ENCODE measurements at places on chromosomes 7 and 10. TPM values are rescaled to one million over a fixed set of nuclear protein-coding genes. Genes with fewer than 3 reads are reported as not detected.

GRCh38 chr10:73890261-73890660 lies 15.9 kb upstream of the CAMK2G start:
- DNase-seq = no peak

Gene PLOD3
- total RNA-seq = 8.2 TPM

DNA sequence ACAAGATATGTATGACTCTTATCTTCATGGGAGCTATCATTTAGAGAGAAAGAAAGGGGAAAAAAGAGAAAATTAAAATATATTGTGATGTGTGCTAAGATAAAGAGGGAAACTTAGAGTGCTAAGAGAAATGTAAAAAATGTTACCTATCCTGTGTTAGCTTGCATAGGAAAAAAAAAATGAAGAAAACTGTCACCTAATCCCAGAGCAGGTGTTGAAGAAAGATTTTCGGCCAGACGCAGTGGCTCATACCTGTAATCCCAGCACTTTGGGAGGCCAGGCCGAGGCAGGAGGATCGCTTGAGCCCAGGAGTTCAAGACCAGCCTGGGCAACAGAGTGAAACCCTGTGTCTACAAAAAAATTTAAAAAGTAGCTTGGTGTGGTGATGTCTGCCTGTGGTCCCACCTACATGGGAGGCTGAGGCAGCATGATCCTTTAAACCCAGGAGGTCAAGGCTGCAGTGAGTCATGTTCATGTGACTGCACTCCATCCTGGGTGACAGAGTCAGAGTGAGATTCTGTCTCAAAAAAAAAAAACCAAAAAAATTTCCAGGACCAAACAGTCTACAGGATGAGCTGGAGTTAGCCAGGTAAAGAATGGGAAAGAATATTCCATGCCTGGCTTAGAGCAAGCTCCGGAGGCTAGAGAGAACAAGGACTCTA lies 2.4 kb upstream of the MKLN1 start:
- DNase-seq = no peak

Gene KNDC1
- total RNA-seq = 8.2 TPM

Gene ASIC3
- total RNA-seq = 0.82 TPM

- no peak for DNase-seq
These were observed 198.2 kb downstream of the PON1 start for GRCh38 chr7:95126053-95126709.

DNA sequence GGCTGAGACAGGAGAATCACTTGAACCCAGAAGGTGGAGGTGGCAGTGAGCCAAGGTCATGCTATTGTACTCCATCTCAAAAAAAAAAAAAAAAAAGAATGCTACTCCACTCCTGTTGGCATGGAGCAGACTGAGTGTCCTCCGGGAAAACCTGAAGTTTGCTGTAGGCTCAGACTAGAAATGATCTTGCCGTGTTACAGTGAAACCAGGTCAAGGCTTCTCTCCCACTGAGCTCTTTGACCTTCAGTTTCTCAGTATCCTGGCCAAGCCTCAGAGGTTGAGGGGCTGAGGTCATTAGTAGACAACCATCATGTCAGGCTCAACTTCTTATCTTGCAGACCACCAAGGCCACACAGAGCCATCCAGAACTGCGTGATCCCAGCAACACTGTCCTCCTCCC lies 348.6 kb upstream of the ZNF32 start:
- DNase-seq = no peak

- no peak for DNase-seq
These were observed 11.8 kb downstream of the CALY start for GRCh38 chr10:133324857-133325260.

GRCh38 chr7:36916116-36916515 lies 191.8 kb upstream of the AOAH start:
- DNase-seq = no peak

All from frontal cortex (tissue), 4 donors.